ENCODE measurements at places on chromosomes 6 and 20.
A peak's percentile ranks its signal among the peaks of the same experiment; 100 is the strongest.

GRCh38 chr6:32166411-32167061 lies 2.1 kb downstream of the EGFL8 start:
- peak; percentile 7 for DNase-seq

DNA sequence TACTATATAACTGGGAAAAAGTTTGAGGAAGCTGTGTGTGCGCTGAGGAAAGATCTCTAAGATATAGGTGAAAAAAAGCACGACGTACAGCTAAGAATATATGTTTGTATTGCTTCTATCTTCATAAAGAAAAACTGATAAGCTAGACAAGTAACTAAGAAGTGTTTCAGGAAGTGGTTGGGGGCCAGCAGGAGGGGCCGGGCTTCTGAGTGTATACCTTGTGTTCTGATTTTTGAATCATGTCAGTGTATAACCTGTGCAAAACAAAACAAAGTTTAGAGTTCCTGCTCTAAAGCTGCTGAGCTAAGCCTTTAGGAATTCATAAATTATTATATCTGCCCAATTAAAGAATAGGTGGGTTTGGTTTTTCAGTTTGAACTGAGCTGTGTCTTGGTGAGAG lies 7.9 kb upstream of the OSER1 start:
- DNase-seq, result no peak

DNA sequence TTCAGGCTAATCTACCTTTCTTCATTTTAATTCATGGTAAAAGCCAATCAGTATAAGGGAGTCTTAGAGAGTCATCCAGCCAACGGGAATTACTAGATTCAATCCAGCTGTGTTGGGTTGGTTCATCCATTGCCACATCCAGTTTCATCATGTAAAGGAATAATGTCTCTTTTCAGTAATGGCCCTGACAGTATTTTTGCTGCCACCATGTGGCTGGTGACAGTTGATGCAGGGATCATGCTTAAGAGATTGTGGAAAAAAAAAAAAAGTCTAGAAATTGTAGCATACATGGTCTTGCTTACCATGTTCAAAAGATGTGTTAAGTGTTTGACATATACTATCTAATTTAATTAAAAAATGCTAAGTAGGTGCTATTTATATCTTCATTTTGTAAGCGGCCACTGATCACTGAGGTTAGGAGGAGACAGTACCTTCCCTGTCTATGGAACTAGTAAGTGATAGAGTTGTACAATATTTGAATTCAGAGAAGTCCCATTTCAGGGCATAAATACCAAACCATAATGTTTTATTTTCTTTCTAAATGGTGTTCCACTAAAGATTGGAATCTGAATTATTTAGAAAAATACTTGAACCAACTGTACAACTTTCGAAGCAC lies 135.9 kb downstream of the KHDRBS2 start:
- DNase-seq, result no peak

- DNase-seq, result no peak
Measured at GRCh38 chr6:14880052-14880451, 365.8 kb upstream of the JARID2 start.

GRCh38 chr20:46401478-46401860 lies 4.9 kb downstream of the ELMO2 start:
- peak; percentile 23 for DNase-seq

DNA sequence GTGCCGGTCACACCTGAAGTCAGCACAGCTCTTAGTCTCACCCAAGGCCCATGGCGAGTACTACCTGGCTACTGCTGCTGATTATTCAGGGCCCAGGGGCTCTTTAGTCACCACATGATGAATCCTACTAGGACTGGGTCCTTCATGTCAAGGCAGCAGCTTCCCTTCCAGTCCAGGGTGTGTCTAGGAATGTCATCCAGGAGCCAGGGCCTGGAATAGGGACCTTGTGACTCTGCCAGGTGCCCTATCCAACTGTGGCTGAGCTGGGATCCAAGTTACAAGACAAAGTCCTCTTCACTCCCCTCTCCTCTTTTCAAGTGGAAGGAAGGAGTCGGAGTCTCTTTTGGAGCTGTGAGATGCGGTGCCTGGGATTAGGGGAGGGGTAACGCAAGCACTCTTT lies 85.5 kb downstream of the CFAP61 start:
- peak; percentile 4 for DNase-seq

GRCh38 chr20:44688053-44688625 lies 27.0 kb upstream of the CCN5 start:
- DNase-seq, result no peak

DNA sequence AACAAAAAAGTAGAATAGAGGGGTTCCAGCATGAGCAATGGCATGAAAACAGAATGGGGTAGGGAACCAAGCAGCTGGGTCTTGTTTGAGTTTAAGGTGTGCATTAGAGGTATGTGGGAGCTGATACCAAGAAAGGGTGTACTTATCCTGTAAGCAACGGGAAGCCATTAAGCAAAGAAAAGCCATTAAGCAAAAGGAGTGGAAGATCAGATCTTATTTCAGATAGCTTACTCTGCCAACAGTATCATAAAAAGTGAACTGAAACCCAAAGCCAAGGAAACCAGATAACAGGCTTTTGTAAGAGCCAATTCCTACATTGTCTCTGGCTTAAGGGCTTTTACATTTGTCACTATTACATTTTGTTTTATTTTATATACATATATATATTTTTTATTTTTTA lies 21.3 kb upstream of the BEND6 start:
- peak; percentile 12 for DNase-seq

- no peak for DNase-seq
Measured at GRCh38 chr6:106527117-106527516, 102.2 kb downstream of the RTN4IP1 start.

DNA sequence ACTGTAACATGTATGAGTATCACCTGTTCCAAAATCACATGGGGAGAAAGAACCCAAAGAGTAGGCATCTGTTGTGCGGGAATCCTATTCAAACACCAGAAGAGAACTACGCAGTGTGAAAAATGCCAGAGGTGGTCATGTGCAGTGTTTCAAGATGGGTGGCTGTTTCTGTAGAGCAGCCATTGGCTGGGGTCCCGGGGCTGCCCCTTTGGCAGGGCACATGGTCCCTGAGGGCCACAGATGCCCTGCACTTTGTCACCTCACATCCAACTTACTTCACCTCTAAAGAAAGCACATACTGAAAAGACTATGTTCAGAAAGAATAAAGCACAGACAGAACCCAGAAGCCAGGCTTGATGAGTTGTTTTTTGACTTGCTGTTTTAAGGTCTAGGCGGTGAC lies 12.3 kb downstream of the MTCH1 start:
- no peak for DNase-seq

DNA sequence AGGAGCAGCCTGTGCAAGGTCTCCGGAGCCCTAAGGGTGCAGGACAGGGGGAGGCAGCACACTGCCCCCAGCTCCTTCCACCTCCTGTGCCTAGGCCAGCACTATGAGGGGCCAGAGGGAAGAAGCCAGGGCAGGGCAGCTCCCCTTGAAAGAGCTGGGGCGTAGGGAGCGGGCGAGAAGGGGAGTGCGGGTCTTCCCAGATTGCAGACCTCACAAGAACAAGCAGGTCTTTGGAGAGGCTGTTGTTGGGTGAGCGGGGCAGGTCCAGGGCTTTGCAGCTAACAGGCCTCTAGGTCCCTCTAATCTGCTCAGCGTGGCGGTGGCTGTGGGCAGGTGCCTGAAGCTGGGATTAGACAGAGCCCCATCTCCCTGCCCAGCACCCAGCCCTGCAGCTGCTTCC lies 22.4 kb upstream of the CST1 start:
- no peak for DNase-seq

DNA sequence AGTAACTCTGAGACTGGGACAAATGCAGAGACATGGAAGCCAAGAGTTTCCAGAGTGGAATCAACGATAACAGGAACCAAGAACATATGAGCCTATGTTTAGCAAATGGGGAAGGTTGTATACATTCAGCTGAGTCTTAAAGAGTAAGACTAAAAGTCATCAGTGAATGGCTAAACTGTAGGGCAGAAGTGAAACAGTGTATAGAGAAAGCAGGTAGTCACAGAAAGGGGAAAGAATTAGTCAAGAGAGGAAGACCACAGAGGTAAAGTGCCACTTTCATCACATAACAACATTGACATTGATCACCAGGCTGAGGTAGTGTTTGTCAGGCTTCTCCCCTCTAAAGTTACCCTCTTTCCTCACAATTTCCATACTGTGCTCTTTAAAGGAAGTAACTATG lies 306.5 kb upstream of the SPTLC3 start:
- DNase-seq, result no peak

DNA sequence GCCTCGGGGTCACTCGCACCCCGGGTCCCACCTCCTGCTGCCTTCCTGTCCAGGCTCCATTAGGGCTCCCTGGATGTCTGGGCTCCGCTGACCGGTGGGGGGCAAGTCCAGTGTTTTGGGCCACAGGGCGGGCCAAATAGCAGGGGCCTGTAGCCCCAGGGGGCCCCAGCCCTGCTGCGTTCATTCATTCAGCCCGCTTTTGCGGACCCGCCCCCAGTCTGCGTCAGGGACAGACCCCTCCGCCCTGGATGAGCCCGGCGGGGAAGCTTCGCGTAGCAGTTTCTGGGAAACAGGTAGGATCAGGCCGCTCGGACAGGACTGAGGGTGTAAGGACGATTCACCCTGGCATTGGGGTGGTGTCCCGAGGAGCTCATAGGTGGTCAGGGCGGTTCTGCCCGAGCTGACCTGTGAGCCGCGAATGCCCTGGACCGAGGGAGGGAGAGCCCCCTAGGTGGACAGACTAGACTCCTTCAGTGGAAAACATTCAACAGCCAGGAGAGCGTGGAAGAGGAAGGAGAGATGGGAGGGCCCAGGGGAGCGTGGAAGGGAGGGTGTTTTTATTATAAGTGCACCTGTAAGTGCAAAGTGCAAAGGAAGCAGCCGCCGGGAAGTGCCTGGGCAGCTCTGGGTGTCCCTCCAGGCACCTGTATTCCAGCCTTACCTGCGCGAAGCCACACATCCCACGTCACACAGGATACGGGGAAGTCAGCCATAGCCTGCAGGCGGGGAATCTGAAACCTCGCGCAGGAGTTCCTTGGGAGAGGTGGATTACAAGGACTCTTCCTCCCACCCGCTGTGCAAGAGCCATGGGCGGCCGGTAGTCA lies 662 bp downstream of the ENTPD6 start:
- peak; percentile 56 for DNase-seq

DNA sequence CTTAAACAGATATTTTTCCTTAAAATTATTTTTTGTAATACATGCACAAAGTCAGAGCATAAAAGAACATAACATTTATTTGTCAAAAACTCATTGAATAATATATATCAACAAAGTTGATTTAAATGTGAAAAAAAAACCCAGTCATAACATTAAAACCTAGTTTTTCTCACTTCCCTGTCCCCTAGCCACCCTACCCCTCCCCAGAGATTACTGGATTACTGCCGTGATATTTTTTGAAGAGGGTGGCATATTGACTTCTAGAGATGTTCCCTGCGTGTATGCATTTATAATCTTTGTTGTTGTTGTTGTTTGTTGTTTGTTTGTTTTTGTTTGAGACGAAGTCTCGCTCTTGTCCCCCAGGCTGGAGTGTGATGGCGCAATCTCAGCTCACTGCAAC lies 52.4 kb upstream of the ARMC2 start:
- no peak for DNase-seq

DNA sequence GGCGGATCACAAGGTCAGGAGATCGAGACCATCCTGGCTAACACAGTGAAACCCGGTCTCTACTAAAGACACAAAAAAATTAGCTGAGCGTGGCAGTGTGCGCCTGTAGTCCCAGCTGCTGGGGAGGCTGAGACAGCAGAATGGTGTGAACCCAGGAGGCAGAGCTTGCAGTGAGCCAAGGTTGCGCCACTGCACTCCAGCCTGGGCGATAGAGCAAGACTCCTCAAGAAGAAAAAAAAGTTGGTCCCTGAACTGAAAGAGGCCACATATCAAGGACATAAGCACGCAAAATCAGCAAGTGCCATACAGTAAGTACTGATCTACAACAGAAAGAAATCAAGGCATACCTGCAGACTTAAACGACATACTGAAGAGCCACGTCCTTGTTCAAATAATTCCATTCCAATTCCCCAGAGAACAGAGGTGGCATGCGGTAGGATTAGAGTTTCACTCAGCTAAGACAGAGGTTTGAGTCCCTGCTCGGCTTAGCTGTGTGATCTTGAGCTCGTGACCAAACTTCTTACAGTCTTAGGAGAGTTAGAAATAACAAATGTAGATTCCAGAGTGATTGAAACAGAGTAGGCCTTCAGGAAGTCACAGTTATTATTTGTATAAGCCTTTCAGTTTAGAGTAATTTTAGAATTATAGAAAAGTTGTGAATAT lies 29.2 kb downstream of the B4GALT5 start:
- DNase-seq, result no peak

DNA sequence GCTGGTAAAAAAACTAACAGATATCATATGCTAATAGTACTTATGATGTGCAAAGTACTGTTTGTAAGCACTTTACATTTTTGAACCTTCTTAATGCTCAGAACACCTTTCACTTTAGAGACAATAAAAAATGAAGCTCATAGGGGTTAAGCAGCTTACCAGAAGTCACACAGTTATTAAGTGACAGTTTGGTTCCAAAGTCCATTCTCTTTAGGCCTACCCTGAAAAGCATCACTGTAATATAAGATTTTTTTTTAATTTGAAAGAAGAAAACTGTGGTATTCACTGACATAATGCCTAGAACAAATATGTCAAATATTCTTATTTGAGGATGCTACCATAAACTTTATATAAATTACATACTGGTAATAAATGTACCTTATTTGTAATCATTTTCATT lies 127.6 kb upstream of the RUNX2 start:
- no peak for DNase-seq

DNA sequence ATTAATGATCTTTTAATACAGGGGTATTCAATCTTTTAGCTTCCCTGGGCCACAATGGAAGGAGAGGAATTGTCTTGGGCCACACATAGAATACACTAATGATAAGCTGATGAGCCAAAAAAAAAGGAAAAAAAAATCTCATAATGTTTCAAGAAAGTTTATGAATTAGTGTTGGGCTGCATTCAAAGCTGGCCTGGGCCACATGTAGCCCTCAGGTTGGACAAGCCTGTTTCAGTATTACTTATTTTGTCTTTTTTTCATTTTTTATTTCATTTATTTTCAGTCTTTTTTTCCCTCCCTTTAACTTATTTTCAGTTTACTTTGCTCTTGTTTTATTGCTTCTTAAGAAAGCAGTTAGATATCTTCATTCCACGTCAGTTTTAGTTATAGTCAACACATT lies 2171.8 kb upstream of the DEFB115 start:
- no peak for DNase-seq

- DNase-seq, result peak; percentile 20
Measured at GRCh38 chr6:47235964-47236760, 73.5 kb downstream of the TNFRSF21 start.
